ENCODE measurements at places on chromosomes 7 and 10.

GRCh38 chr7:46494028-46494427 lies 573.0 kb upstream of the IGFBP3 start:
- no peak overlapping the region for H3K27ac ChIP-seq
- no peak overlapping the region for H3K4me3 ChIP-seq
- H3K27me3 ChIP-seq: no peaks in the 10 kb centered on the region
- H3K36me3 ChIP-seq: no peaks in the 10 kb centered on the region

DNA sequence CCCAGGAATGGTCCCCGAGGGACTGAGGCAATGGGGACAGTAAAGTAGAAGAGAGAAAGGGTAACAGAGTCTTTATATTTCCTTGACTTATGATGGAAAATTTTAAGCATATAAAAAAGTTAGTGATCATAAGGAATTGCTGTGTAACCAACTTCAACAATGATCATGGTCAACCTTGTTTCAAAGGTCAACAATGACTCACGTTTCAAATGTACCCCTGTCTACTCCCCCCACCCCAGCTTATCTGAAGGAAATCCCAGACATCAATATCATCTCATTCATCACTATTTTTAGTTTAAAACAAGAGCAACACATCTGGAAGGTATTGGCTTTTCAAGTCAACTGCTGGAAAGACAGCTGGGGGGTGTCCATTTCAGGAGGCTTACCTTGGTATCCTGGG lies 92.9 kb downstream of the SMURF1 start:
- H3K36me3 ChIP-seq: peaks cover 83% of the 10 kb centered on the region
- no peak overlapping the region for H3K4me3 ChIP-seq
- H3K27ac ChIP-seq: no peak overlapping the region
- H3K4me1 ChIP-seq: no peaks in the 10 kb centered on the region
- DNase-seq: no peak
- no peaks in the 10 kb centered on the region for H3K27me3 ChIP-seq

DNA sequence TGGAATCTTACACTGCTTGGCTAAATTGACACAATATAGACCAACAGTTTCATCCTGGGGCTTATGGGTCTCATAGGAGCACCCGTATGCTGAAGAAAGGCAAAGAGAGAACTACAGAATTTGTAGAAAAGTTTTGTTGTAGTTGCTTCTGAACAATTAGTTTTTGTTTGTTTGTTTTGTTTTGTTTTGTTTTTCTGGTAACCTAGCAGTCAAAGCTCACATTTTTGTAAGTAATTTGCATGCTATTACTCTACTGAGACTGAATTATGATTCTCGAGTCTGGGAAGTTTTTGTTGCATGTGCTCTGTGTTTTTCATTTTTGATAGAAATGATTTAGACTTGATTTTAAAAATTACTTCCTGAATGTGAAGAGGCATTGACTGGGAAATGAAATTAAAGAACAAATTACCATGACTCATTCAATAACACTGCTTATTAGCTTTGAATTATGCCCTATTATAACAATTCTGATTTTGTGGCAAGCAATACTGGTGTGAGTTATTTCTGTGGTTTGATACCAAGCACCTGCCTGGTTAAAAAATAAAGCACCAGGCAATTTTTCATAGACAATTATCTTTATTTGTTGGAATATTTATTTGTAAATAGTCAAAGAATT lies 438 bp downstream of the LSMEM1 start:
- no peak for DNase-seq
- H3K27ac ChIP-seq: no peak overlapping the region
- no peak overlapping the region for H3K4me3 ChIP-seq
- H3K36me3 ChIP-seq: peaks cover 32% of the 10 kb centered on the region

GRCh38 chr7:144725070-144725469 lies 110.8 kb downstream of the TPK1 start:
- no peak for DNase-seq
- H3K27ac ChIP-seq: no peak overlapping the region
- H3K4me1 ChIP-seq: no peaks in the 10 kb centered on the region

DNA sequence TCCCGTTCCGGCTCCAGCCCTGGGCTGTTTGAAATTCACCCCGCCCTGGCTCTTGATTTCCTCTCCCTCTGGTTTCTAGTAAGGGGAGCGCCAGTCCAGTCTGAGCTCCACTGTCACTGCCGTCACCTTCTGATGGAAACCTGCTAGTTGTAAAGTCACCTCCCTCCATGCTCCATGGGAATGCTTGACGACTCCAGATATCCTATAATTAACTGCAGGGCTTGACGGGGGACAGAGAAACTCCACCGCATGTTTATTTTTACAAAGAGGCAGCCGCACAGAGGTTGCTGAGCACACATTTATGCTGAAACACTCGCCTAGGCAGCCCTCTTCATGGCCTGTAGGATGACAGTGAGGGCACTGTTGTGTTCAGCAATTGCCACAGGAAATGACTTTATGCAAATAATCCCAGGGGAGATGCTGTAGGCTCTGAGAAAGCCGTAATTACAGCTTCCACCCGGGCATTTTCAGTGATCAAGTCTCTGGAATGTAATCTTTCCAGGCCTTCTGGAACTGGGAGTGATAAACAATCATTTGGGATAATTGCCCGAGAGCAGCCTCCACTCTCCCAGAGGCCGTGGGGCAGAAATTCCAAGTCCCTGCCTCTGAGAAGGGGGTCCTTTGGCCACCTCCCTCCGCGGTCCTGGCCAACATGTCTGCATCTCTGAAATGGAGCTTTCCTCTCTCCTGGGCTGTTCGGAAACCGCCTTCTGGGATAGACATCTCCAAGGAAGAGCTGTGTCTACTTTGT lies 300.5 kb downstream of the KLF6 start:
- peaks cover 12% of the 10 kb centered on the region for H3K4me1 ChIP-seq
- H3K4me3 ChIP-seq: peak overlapping the region; percentile 56
- H3K36me3 ChIP-seq: no peaks in the 10 kb centered on the region
- peaks cover 39% of the 10 kb centered on the region for H3K27me3 ChIP-seq
- H3K27ac ChIP-seq: no peak overlapping the region
